ENCODE measurements at places on chromosomes 7 and 10.

GRCh38 chr10:43292755-43293676, 26.2 kb upstream of the RASGEF1A start:
- peak; percentile 75 for DNase-seq

- no peak for DNase-seq
Measured at GRCh38 chr7:16417906-16418305, 3.4 kb downstream of the CRPPA start.

DNA sequence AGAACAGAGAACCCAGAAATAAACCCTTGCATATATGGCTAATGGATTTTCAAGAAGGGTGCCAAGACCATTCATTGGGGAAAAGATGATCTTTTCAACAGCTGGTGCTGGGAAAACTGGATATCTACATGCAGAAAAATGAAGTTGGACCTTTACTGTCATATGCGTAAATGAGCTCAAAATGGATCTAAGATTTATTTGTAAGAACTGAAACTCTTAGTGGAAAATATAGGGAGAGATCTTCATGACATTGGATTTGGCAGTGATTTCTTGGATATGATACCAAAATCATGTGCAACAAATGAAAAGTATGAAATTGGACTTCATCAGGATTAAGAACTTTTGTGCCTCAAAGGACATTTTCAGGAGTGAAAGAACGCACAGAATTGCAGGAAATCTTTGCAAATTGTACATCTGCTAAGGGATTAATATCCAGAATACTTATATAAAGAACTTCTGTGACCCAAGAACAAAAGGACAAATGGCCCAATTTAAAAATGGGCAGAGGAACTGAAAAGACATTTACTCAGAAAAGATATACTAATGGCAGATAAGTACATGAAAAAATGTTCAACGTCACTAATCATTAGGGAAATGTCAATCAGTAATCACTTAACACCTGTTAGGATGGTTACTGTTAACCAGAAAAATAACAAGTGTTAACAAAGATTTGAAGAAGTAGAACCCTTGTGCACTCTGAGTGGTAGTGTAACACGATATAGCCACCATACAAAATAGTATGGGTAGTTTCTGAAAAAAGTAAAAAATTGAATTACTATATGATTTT, 6.1 kb downstream of the DBF4 start:
- DNase-seq: no peak

- no peak for DNase-seq
Measured at GRCh38 chr7:63521-64021, 128.8 kb upstream of the FAM20C start.

GRCh38 chr7:74480861-74481417, 27.2 kb downstream of the GTF2IRD1 start:
- DNase-seq: peak; percentile 80

DNA sequence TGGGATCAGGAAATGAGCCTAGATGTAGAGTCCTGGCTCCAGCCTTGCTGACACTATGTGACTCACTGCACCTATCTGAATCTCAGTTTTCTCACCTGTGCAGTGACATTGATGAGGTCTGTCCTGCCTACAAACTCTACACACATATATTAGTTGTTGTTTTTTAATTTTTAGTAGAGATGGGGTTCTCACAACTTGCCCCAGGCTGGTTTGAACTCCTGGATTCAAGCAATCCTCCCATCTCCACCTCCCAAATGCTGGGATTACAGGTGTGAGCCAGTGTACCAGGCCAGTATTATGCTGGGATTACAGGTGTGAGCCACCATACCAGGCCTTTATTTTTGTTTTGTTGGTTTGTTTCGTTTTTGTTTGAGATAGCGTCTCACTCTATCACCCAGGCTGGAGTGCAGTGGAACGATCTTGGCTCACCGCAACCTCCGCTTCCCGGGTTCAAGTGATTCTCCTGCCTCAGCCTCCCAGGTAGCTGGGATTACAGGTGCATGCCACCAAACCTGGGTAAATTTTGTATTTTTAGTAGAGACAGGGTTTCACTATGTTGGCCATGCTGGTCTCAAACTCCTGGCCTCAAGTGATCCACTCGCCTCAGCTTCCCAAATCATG, 11.8 kb upstream of the DDIT4 start:
- DNase-seq: no peak

GRCh38 chr10:108801775-108802517, 1121.4 kb downstream of the XPNPEP1 start:
- DNase-seq: no peak

GRCh38 chr10:21406595-21407193, 118.8 kb downstream of the SKIDA1 start:
- DNase-seq: no peak

DNA sequence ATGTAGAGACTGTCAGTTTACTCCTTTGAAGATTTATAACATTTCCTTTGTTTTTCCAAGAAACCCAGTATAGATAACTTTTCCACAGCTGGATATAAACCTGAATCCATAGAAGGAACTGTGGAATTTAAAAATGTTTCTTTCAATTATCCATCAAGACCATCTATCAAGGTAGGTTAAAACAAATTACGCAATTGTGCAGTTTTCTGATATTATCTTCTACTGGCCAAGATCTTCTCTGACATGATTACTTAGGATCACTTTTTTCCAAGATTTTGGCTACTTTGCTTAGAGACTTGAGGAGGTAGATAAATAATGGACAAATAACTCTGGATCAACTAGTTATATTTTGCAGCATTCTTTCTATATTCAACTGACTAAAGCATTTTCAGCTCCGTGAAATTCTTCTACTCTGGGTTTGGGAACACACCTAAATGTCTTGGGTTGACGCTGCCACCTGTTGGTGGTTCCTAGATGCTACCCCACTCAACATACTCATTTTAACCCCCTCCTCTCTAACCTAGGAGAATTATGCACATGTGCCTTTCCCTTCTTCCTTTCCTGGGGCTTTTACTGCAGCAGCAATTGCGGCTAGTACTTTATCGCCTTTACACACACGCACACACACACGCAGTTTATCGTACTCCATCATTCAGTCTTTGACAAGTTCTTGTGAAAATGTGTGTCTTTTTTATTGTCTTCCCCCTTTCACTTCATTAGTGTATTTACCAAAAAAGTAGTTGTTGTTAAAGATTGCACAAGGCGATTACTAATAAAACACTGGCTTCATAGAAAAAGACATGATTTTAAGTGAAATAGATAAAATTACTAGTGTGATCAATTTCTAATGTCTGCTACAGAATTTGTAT, 32.7 kb downstream of the ABCB5 start:
- peak; percentile 73 for DNase-seq

GRCh38 chr10:35637462-35637861, 4.6 kb downstream of the FZD8 start:
- no peak for DNase-seq

- DNase-seq: no peak
Measured at GRCh38 chr10:15254808-15255648, 86.5 kb upstream of the NMT2 start.

DNA sequence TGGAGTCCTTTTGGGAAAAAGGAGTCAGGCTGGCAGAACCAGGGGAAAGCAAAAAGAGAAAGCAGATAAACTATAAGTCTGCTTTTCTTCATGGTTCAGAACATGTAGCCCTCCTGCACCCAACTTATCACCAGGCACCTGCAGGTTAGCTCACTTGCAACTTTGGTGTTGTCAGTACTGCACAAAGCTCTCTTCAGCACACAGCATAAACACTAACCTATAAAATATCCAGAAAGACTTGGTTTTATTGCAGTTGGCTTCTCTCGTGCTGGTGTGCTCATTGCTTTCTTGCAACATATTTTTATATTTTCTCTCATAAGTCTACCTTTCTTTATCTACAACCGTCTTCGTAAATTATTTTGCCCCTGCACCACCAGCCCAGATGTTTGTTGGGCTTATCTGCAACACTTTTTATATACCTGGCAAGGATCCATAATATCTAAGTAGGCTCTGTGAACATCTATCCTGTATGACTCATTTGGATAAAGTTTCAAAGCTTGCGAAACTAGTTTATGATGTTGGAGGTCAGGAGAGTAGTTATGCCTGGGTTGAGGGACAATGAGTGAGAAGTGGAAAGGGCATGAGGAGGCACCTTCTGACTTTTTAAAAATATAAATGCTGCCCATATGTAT, 164.6 kb downstream of the ANKRD30A start:
- peak; percentile 63 for DNase-seq

GRCh38 chr7:28596245-28596935, 184.1 kb downstream of the CREB5 start:
- DNase-seq: no peak

DNA sequence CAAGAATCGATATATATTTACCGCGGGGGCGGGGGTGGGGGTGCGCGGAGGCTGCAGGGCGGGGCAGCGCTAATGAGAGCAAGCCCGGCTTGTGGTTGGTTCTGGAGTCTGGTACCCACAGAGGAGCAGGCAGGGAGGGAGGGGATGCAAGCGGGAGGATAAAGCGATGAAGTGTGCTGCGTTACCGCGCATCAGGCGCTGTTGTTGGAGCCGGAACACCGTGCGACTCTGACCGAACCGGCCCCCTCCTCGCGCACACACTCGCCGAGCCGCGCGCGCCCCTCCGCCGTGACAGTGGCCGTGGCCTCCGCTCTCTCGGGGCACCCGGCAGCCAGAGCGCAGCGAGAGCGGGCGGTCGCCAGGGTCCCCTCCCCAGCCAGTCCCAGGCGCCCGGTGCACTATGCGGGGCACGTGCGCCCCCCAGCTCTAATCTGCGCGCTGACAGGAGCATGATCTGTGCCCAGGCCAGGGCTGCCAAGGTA, at the start of gene HECW1:
Gene HECW1 (plus strand): TSS at position 189 of the 482 bp plus-strand sequence. CDS start 131,259 bp downstream, outside the sequence.
- no peak for DNase-seq

DNA sequence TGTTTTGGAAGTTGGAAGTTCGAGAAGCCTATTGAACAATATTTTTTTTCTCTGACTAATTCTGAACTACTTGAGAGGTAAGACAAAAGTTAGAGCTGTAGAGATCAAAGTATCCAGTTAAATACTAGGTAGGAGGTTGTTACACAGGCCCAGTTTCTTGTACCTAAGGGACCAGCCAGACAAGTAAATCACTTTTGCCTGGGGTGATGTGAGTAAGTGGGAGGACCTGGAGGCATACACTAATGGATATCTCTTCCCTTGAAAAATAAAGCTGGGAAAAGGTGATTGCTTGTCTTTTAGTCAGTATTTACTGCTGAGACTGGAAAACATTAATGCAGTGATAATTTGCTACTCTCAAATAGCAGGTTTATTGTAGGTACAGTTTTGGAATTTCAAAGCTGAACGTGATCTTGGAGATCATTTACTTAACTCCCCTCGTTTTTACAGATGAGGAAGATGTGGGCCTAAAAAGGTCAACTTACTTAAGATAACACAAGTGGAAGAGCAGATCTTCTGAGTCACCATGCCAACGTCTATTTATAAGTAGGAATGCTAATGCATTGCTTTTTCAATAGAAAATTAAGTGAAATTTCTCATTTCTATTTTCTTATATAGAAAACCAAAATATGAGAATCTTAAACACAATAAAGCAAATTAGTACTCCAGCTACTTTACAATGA, 181.3 kb downstream of the PPP1R9A start:
- DNase-seq: no peak

- no peak for DNase-seq
Measured at GRCh38 chr7:106865130-106866041, at the start of gene PIK3CG. Gene PIK3CG, plus strand, starts transcription at chr7:106865282. Its CDS starts 2,280 bp downstream, at chr7:106867562.

GRCh38 chr10:104109908-104110662, 11.9 kb upstream of the SFR1 start:
- DNase-seq: peak; percentile 52

- DNase-seq: no peak
Measured at GRCh38 chr7:89837515-89837914, 316.8 kb upstream of the STEAP1 start.

DNA sequence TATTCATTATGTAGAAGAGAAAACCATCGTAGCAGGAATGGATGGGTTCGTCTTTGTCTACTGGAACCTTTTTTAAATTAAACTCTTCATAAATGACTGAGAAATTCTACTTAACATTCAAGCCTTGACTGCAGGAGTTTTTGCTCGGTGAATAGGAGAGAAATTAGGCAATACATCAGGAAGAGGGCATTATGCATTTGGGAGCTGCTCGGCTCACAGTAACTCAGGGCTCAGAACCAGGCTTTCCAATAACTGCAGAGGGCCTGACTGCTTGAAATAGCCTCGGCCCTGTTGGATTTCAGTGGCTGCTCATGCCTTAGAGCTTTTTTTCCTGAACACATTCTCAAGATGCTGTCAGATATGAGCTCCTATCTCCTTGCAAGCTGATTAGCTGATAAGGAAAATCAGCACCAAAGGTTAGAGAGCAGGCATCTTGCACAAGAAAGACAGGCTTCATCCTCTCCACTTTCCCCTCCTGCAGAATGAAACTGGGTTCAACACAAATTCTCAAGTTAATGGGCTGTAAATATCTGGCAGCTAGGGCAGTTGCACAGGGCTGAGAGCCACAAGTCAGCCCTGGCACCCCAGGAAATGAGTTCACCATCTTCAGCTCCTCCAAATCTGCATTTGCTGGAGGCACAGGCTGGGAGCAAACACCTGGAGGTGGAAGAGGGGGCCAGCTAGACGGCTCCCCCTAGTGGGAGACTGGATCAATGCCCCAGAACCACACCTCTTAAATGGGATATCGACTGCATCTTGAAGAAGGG, 24.3 kb downstream of the TECTB start:
- DNase-seq: peak; percentile 62

GRCh38 chr10:123704812-123705211, 38.7 kb downstream of the GPR26 start:
- DNase-seq: no peak

DNA sequence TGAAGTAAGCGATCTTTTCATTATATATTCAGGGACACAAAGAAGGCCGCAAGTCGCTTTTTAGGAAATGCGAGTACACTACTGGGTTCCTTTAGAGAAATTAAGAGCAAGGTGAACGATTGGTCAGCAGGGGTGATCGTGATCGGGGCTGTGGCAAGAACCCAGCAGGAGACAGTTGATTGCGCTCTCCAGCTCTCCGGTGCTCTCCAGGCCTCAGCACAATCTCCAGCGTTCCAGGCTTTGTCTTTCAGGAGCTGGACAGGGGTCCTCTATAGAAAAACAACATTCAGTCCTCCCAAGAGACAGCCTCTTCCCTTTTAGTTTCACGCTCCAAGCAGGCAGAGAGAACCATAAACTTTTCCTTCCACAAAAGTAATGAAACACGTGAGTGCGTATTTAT, 170.5 kb upstream of the KLF6 start:
- no peak for DNase-seq

GRCh38 chr10:110345286-110345685, 40.6 kb upstream of the SMNDC1 start:
- no peak for DNase-seq

- DNase-seq: no peak
Measured at GRCh38 chr7:123749537-123749857, 694 bp upstream of the WASL start.

DNA sequence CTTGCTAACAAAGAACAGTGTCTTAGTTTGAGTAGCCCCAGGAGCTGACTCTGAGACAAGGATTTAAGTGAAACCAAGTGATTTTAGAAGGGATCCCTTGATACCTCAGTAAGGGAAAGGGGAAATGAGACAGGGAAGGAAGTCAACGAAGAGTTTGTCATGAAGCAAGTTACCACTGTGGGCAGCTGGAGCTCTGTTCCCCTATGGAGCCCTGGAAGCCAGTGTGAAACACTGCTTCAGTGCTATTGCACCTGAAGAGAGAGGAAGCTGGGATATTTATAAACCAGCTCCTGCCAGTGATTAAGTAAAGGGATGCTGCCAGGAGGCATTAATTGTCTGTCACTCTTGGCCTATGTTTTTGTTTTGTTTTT, 58.9 kb upstream of the WAPL start:
- DNase-seq: no peak

GRCh38 chr7:98278936-98279335, 2.5 kb upstream of the BRI3 start:
- DNase-seq: no peak
